Stimulated activated CD8-positive, alpha-beta memory T cell treated with anti-CD3 and anti-CD28 coated beads, Interleukin-15, amount 100 ng/mL, for 4 hours (primary cell): ENCODE measurements at places on chromosomes 6 and 20.

- no peak for DNase-seq
Measured at GRCh38 chr6:108117427-108118358, 43.2 kb upstream of the OSTM1 start.

DNA sequence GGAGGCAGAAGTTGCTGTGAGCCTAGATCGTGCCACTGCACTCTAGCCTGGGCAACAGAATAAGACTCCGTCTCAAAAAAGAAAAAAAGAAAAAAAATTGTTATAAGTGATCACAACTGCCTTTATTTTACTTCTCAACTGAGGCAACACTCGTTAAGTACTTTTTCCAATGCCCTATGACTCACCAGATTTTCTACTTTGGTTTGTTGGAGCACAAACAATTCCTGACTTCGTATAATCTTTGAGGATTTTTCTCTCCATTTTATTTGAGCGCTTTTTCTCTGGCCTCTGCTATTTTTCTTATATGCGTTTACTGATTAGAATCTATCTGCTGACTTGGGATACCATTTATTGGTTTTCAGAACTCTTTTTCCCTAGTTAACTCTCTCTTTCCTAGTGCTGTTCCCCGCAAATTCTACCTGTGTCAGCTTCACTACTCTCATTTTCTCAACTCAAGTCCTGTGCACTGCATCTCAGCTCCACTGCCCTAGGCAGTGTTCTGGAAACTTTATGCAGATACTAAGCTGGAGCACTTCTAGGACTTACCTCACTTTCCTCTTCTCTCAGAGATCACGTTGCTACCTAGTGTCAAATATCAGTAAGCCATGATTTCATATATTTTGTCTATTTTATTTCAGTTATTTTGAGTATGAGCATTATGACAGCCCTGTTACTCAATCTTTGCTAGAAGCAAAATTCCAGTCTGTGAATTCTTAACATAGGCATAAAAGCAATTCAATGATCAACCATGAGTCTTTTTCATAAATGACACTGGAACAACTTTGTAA, 1120.1 kb upstream of the CITED2 start:
- DNase-seq: no peak

- DNase-seq: no peak
Measured at GRCh38 chr6:136166815-136167214, 83.3 kb downstream of the MTFR2 start.

DNA sequence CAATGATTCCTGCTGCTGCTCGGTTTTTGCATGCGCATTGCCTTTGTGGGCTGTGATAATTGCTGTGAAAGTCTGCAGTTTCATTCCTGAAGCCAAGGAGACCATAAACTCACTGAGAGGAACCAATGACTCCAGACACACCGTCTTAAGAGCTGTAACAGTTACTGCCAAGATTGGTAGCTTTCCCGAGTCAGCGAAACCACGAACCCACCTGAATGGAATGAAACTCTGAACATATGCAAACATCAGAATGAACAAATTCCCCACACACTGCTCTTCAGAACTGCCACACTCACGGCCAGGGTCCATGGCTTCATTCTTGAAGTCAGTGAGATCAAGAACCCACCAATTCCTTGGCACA, 37.7 kb downstream of the TRIM27 start:
- DNase-seq: no peak

DNA sequence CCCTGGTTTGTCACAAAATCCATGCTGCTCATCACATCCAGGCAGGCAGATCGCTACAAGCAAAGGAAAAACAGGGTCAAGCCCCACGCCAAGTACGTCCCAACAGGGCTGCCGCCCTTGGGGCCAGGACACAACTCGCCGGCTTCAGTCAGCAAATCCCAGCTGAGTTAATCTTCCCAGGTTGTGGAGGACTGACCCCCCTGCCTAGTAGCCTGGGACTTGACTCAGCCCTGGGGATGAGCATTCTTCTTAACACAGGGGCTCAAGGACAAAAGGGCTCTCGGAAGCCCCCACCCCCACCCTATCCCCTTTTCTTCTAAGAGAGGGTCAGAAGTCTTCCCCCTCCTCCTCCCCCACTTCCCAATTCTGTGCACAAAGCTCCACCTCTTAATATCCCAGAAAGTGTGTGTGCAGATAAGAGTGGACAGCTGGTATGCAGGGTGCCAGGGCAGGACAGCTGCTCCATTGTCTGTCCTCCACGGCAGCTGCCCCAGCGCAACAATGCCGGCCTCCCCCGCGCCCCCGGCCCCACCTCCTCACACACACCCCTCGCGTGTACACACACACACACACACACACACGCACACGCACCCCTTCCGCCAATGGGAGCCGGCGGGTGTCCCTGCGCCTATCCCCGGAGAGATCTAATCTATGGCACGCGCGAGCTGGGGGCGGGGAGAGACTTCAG, 4.5 kb downstream of the DLL1 start:
- DNase-seq: no peak

DNA sequence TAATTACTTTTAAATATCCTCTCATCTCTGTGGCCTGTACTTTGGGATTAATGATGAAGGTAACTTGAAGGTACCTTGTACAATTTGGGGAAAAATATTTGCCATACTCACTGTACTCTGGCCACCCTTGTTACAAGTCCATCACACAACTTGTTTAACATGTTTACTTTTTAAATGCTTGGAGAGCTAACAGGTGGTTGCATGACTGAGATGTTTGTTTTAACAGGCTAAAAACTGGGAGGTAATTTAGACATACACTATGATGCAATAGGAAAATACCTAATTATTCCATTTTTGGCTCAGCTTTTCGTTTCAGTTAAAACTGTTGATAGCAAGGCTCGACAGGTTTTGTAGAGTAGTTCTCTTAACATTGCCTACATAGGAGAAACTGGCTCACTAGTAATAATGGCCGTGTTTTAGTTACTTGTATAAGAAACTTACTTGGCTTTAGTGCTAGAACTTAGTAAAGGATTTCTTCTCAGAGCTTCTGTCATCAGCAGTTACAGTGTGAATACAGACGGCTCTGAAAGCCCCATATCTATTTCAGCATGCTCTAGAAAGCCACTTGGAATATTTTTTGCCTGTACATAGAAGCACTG, 489.8 kb upstream of the SOX4 start:
- DNase-seq: no peak

DNA sequence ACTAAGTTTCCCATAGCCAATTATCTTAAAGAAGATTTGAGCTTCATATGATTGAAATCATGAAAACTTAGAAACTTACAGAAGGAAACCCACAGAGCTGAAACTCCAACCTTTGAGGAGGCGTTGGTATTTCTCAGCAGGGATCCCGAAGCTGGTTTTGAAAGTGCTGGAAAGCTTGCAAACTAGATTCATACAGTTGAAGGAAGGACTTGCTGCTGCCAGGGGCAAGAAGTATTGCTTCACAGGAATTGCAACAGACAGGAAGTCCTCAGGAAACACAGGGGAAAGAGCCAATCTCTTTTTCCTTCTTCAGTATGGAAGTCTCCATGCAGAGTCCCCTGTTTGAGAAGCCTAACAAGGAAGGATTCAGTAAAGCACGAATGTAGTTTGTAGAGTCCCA, 419.7 kb downstream of the CD109 start:
- DNase-seq: no peak

DNA sequence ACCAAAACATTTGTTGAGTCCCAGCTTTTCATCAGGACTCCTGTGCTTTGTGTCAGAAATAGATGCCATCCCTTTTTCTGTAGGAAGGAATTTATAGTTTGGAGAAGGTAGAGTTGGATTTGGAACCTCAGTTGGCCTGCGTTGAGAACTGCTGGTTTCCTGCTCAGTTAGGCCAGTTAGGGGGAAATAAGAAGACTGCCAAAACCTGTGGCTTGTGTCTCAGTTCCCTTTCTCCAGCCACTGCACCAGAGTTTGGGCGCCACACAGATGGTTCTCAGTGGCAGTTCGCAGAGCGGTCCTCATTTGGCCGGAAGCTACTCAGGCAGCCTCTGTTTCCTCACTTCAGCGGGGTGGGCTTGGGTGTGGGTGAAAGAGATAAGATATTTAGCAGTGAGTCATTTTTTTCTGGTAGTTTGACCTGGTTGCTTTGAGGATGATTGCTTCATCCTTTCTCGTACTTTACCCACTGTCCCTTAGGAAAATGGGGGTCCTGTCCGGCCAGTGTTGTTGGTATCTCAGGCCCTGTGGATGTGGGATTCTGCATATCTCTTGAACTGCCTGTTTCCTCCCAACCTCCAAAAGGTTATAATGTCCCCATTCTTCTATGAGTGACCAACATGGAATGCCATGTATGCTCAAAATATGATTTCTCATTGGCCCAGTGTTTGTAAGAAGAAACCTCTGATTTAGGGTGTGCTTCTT, 53.7 kb downstream of the JARID2 start:
- DNase-seq: peak; percentile 48

GRCh38 chr20:34980543-34981233, 25.0 kb downstream of the MYH7B start:
- DNase-seq: no peak

GRCh38 chr6:149750136-149750609, 632 bp downstream of the PCMT1 start:
- DNase-seq: peak; percentile 21

DNA sequence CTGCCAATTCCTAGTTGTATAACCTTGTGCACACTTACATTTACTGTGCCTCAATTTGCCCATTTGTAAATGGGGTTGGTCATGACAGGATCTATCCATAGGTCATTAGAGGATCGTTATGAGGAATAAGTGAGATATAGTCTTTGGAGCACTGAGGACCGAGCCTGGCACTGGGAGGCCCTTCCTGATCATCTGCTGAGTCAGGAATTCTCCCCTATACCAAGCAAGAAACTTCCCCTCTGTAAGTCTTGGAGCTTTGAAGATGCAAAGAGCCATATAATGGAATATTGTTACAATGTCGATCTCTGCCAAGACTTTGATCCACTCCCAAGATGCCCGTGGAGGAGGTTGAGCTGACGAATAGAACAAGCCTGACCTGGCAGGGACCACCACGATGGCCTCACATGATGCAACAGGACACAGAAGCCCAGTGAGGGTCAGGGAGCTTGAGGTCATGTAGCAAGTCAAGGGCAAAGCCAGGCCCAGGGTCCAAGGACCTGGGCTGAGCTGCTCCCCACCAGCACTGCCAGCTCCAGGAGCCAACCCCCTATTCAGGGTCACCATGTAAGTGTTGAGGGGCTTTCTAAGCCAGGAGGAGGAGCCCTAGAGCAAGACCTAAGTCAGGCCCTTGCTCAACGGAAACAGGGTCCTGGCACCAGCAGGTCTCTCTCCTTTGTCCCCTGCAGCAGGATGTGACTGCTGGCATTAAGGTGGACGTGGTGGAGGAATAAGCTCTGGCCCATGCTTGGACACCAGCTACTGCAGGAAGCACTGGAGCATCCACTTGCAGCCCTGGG, 16.7 kb downstream of the PDRG1 start:
- no peak for DNase-seq

DNA sequence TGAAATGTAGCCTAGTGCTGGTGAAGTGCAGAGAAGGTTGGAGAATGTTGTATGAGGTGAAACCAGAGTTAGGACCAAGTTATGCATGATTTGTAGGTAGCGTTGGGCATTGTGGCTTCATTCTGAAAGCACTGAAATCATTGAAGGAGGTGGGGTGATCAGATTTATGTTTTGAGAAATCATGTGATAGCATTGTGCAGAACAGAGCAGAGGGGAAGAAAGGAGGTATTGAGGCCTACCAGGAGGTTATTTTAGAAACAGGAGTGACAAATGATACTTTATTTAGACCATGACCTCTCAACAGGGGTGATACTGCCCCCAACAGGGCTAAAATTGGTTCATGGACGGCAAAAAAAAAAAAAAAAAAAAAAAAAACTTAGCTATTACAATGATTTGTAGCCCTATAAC, 15.6 kb upstream of the HMGN3 start:
- no peak for DNase-seq

GRCh38 chr6:20220359-20220758, 8.1 kb upstream of the MBOAT1 start:
- no peak for DNase-seq
